GM12878 (cell line): ENCODE measurements at places on chromosomes 11 and 22. TPM values are rescaled to one million over a fixed set of nuclear protein-coding genes. Genes with fewer than 3 reads are reported as not detected.

DNA sequence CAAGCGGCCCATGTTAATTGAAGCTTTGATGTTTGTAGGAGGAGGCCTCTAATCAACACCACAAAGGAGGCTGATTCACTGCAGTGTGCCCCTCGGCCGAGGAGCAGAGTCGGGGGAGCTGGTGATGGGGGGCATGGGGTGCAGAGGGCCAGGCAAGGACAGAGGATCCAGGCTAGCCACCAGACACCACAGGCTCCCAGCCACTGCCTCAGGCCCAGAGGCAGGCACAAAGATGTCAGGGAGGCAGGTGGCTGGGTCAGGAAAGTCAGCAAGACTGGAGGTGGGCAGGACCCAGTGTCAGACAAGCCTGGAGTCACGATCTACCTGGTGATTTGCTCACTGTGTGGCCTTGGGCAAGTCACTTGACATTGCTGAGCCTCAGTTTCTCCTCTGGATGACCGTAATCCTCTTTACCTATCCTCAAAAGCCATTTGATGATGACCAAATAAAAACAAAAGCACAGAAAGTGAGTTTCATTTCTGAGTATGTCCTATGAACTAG, 121.0 kb downstream of the BUD13 start:
- no peak overlapping the region for H3K4me3 ChIP-seq
- no peaks in the 10 kb centered on the region for H3K36me3 ChIP-seq
- no peak for DNase-seq
- H3K27me3 ChIP-seq = no peaks in the 10 kb centered on the region; the same call in 1 of the 2 replicates

- H3K27ac ChIP-seq = no peak overlapping the region
- H3K4me3 ChIP-seq = no peak overlapping the region
- H3K36me3 ChIP-seq = no peaks in the 10 kb centered on the region
- DNase-seq = no peak
- H3K27me3 ChIP-seq = no peaks in the 10 kb centered on the region
Observed at GRCh38 chr11:77252555-77253270, 48.8 kb downstream of the GDPD4 start.

GRCh38 chr11:47443028-47443700, 5.8 kb downstream of the RAPSN start:
- no peak for DNase-seq
- no peaks in the 10 kb centered on the region for H3K36me3 ChIP-seq
- no peak overlapping the region for H3K4me3 ChIP-seq
- no peaks in the 10 kb centered on the region for H3K27me3 ChIP-seq

DNA sequence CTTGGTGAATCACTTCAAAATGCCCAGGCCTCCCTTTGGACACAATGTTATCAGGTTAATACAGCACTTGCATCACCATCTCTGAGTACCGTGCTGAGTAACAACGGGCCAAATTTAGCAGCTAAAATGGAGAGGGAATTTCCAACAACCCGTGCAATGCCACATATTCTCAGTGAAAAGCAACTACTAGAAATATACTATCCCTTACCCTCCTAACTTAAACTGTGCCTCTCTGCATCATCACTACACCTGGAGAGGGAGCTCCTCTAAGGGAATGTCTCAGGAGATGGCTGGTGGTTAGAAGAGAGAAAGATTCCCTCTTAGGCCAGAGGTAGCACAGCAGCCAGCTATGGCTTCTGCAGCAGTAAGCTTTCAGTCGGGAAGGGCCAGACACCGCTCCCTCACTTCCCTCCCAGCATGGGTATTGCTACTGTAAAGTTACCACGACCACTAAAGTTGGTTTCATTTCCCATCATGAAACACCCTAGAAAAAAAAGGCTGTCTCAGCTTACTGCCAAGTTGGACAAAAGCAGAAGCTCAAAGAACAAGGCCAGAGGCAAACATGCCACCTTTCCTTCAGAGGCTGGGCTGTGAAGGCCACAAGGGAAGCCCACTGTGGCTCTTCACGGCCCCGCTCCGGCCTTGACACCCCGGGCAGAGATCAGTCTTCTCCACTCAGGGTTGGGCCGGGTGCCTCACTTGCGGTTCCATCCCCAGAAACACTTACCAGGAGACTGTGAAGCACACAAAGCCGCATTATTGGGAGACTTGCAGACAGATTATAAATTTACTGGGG, 3.9 kb downstream of the MAML2 start:
- 0 out of 2 replicates have a peak, but pooled peaks cover 2% of the 10 kb centered on the region for H3K36me3 ChIP-seq
- H3K4me1 ChIP-seq = peaks cover 11% of the 10 kb centered on the region
- peak; percentile 87 for DNase-seq
- H3K4me3 ChIP-seq = peak overlapping the region; percentile 100

GRCh38 chr22:49899530-49899929, 18.7 kb downstream of the ALG12 start:
- no peak overlapping the region for H3K27ac ChIP-seq
- H3K36me3 ChIP-seq = peaks cover 15% of the 10 kb centered on the region
- DNase-seq = no peak

DNA sequence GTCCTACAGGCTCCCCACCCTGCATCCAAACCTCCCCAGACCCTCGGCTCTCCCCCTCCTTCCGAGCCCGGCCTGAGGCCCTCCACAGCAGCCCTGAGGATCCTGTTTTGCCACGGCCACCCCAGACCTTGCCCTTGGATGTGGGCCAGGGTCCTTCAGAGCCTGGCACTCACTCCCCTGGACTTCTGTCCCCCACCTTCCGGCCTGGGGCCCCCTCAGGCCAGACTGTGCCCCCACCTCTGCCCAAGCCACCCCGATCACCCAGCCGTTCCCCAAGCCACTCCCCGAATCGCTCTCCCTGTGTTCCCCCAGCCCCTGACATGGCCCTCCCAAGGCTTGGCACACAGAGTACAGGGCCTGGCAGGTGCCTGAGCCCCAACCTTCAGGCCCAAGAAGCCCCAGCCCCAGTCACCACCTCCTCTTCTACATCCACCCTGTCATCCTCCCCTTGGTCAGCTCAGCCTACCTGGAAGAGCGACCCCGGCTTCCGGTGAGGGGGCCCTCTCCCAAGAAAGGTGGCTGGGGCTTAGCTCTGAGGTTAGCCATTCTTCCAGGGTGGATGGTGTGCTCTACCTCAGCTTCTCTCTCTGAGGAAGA, 2.9 kb downstream of the INPP5J start:
- no peaks in the 10 kb centered on the region for H3K36me3 ChIP-seq
- no peak overlapping the region for H3K4me3 ChIP-seq
- H3K27me3 ChIP-seq = no peaks in the 10 kb centered on the region

GRCh38 chr11:123408619-123409455, 21.2 kb upstream of the GRAMD1B start:
- H3K4me1 ChIP-seq = peaks cover 57% of the 10 kb centered on the region
- H3K27me3 ChIP-seq = no peaks in the 10 kb centered on the region
- DNase-seq = no peak
- peak overlapping the region; percentile 13 for H3K27ac ChIP-seq

DNA sequence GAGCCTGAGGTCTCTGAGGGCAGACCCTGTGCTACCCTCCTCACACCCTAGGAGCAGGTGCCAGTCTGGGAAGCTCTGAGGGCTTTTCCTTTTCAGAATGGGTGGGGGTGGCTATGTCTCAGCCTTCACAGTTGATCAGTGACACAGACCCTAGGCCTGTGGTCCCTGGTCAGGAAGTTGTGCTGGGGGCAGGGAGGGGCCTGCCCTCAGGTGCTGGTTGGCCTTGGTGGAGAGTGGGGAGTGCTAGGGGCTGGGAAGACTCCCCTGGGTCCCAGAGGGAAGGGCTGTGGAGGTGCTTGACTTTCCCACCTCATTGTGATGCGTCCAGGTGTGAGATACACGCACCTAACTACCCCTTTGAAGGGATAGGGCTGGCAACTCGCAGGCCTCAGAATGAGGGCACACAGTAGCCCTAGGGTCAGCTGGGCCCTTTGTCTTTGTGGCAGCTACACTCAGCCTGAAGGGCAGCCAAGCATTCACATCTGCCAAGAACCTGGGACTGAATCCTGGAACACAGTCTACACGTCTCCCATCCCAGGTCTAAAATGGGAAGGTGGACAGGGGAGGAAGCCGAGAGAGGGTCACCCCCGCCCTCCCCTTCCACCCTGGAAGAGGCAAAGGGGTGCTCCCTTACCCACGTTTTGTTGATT, 31.2 kb upstream of the ATXN10 start:
- DNase-seq = no peak
- peaks cover 2% of the 10 kb centered on the region; the same call in 1 of the 2 replicates for H3K27me3 ChIP-seq
- no peak overlapping the region for H3K27ac ChIP-seq
- H3K4me1 ChIP-seq = peaks cover 5% of the 10 kb centered on the region; the same call in 1 of the 2 replicates
- no peak overlapping the region for H3K4me3 ChIP-seq

GRCh38 chr11:68792400-68792966, 41.2 kb upstream of the TESMIN start:
- no peak overlapping the region for H3K4me3 ChIP-seq
- H3K27me3 ChIP-seq = no peaks in the 10 kb centered on the region
- no peak overlapping the region for H3K27ac ChIP-seq
- no peaks in the 10 kb centered on the region for H3K4me1 ChIP-seq
- peaks cover 8% of the 10 kb centered on the region for H3K36me3 ChIP-seq

- peak overlapping the region; percentile 86 for H3K27ac ChIP-seq
- H3K36me3 ChIP-seq = no peaks in the 10 kb centered on the region
- no peak for DNase-seq
- H3K4me1 ChIP-seq = peaks cover 4% of the 10 kb centered on the region; the same call in 1 of the 2 replicates
Observed at GRCh38 chr11:14357881-14358728, 878 bp downstream of the RRAS2 start.

- no peak for DNase-seq
- no peak overlapping the region for H3K4me3 ChIP-seq
- H3K27ac ChIP-seq = no peak overlapping the region
- no peaks in the 10 kb centered on the region for H3K4me1 ChIP-seq
Observed at GRCh38 chr11:85823816-85824215, 12.9 kb upstream of the SYTL2 start.

DNA sequence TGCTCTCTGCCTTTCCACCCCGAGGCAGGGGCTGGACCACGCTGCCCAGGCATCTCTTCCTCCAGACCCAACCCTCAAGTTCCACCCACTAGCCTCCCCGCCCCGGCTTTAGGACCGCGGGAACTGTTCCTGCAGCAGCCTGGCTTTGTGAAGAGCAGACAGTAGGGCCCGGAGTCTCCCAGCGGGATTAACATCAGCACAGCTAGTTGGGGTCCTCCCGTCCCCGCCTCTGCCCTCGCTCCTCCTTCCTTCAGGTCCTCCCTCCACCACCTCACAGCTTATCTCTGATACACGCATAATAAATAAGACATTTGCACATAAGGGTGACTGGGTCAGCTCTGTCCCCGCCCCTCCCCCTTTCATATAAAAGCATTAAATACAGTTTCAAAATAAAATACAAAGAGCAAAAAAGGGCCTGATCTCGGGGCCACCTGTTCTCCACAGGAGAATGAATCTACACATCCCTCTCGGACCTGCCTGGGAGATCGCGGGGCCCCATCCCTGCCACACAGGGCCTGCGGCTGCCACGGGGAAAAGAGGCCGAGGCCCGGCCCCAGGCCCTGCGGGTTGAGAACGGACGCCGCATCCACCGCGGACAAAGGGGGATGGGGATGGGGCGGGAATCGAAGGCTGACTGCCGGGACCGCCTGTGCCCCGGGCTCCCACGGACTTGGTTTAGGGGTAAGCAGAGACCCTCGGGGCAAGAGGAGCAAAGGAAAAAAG, 6.5 kb downstream of the ZFTA start:
- H3K4me3 ChIP-seq = no peak overlapping the region
- no peak overlapping the region for H3K27ac ChIP-seq
- peaks cover 3% of the 10 kb centered on the region; the same call in 1 of the 2 replicates for H3K4me1 ChIP-seq
- 0 out of 2 replicates have a peak, but pooled peaks cover 3% of the 10 kb centered on the region for H3K36me3 ChIP-seq
- H3K27me3 ChIP-seq = no peaks in the 10 kb centered on the region

DNA sequence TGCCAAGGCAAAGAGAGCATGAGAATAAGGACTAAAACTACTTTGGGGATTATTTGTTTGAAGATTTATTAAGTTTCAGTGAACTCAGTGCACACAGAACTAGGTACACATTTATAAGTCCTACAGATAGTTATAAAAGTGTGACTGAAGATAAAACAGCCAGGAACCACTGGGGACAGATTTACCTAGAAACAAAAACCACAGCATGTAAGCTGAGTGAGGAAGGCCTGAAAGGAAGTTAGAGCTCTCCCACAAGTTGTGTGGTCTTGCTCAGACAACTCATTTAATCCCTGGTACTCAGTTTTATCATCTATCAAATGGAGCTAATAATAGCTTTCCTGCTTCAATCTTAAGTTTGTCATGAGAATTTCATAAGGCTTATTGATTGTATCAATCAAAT, 311.2 kb upstream of the FAT3 start:
- H3K4me1 ChIP-seq = no peaks in the 10 kb centered on the region
- H3K27ac ChIP-seq = no peak overlapping the region
- no peak for DNase-seq
- H3K4me3 ChIP-seq = no peak overlapping the region
- H3K36me3 ChIP-seq = no peaks in the 10 kb centered on the region

- DNase-seq = no peak
- H3K4me1 ChIP-seq = peaks cover 3% of the 10 kb centered on the region
- no peaks in the 10 kb centered on the region for H3K36me3 ChIP-seq
- no peak overlapping the region for H3K27ac ChIP-seq
Observed at GRCh38 chr11:76763573-76764346, 19.4 kb upstream of the TSKU start.

GRCh38 chr22:18947905-18948304, 11.8 kb upstream of the PRODH start:
- H3K27ac ChIP-seq = no peak overlapping the region
- no peak overlapping the region for H3K4me3 ChIP-seq
- no peaks in the 10 kb centered on the region for H3K27me3 ChIP-seq
- DNase-seq = no peak
- H3K36me3 ChIP-seq = no peaks in the 10 kb centered on the region

GRCh38 chr11:118746988-118747585, 43.9 kb downstream of the DDX6 start:
- no peaks in the 10 kb centered on the region for H3K4me1 ChIP-seq
- no peaks in the 10 kb centered on the region; the same call in 1 of the 2 replicates for H3K27me3 ChIP-seq
- no peaks in the 10 kb centered on the region; the same call in 1 of the 2 replicates for H3K36me3 ChIP-seq
- DNase-seq = no peak

DNA sequence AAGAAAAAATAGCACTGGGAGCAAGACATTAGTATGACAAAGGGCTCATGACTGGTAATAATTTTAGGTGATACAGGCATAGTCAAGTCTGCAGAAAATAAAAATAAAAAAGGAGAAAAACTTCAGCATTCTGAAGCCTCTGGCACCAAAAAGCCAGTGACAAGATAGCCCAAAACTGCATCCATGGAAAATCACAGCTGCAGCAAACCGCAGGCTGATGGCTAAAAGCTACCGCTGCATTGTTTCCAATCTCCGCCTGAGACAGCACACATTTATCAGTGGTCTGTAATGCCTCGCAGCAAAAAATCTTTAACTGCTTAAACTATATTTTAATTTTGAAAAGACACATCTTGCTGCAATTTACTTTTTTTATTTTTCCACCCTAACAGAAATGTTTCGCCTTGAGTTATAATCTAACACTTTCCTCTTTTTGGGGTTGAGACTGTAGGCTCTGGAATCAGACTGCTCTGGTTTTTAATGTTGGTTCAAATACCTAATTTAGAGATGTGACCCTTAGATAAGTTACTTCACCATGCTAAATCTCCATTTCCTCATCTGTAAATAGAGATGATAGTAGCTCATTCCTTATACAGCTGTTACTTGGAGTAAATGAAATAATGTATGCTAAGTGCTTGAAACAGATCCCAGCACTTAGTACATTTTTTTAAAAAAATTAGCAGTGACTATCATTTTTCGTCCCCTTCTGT, 42.0 kb upstream of the FIBIN start:
- no peaks in the 10 kb centered on the region for H3K36me3 ChIP-seq
- H3K4me3 ChIP-seq = no peak overlapping the region
- no peaks in the 10 kb centered on the region for H3K4me1 ChIP-seq
- no peaks in the 10 kb centered on the region for H3K27me3 ChIP-seq
- DNase-seq = no peak
- no peak overlapping the region for H3K27ac ChIP-seq

GRCh38 chr11:794766-795633, 3.1 kb downstream of the SLC25A22 start:
- H3K36me3 ChIP-seq = no peaks in the 10 kb centered on the region
- H3K27me3 ChIP-seq = no peaks in the 10 kb centered on the region
- peaks cover 15% of the 10 kb centered on the region for H3K4me1 ChIP-seq

WBP2NL gene
- total RNA-seq = 1.5 and 1.8 TPM in 2 replicates

NRGN gene
- 2.7 and 3.2 TPM in 2 replicates for total RNA-seq

CARD16 gene
- 13.5 and 15.1 TPM in 2 replicates for total RNA-seq

HSCB gene
- 15.3 and 16.0 TPM in 2 replicates for total RNA-seq

FXYD2 gene
- total RNA-seq = 1.8 and 2.0 TPM in 2 replicates

TST gene
- total RNA-seq = 20.8 and 20.9 TPM in 2 replicates

MPPED1 gene
- not detected in 2 replicates for total RNA-seq
